ENCODE measurements at places on chromosomes 6 and 20.

DNA sequence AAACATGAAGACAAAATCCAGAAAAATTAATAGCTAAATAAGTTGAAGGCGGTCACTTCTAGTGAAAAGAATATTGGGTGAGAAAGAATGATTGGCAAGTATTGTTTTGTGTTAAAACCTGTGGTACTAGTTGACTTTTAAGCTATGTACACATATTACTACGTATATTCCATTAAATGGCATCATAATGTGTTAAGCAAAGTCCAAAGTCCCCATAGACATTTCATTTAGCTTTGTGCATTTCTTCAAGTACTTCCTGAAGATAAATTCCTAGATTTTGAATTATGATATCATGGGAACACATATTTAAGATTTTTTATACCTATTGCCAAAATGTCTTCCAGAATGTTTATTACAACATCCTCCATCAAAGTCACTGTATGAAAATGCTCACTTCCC is 272.7 kb upstream of the IRAK1BP1 start:
- DNase-seq, result no peak

DNA sequence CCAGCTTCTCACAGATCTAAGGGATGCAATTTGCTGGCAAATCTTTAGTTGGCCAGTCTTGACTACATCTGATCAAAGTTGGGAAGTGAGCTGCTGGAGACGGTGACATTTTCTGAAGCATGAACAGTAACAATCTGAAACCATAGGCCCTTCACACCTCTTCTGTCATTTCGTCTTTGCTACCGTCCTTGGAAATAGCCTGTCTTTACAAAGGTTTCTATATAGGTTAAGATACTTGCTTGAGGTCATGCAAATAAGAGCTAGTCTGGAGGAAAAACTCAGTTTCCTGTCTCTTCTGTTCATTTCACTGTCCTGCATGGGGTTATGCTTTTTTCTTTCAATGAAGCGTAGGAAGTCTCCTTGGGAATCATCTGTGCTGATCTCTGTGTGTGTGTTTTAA is 55.6 kb downstream of the CARMIL1 start:
- no peak for DNase-seq

- no peak for DNase-seq
These were observed 118.3 kb downstream of the RALGAPA2 start for GRCh38 chr20:20594171-20594530.

GRCh38 chr6:121603486-121603885 is 168.0 kb downstream of the GJA1 start:
- DNase-seq, result no peak

- DNase-seq, result no peak
These were observed 130.9 kb downstream of the TRMT11 start for GRCh38 chr6:126117251-126117650.

DNA sequence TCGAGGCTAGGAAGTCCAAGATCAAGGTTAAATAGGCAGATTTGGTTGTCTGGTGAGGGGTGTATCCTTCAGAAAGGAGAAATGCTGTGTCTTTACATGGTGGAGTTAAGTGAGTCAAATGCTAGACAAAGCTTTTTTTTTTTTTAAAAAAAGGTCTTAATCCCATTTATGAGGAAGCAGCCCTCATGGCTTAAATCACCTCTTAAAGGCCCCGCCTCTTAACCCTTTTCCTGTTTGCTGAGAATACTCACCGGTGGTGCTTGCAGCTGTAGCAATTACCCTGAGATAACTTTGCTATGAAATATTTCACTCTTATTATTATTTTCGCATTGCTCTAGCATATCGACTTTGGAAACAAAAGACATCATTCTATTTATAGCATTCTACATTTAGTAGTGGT is 30.8 kb downstream of the FBXO30 start:
- DNase-seq, result no peak

- DNase-seq, result no peak
These were observed 13.4 kb upstream of the CHRNA4 start for GRCh38 chr20:63374504-63374903.

DNA sequence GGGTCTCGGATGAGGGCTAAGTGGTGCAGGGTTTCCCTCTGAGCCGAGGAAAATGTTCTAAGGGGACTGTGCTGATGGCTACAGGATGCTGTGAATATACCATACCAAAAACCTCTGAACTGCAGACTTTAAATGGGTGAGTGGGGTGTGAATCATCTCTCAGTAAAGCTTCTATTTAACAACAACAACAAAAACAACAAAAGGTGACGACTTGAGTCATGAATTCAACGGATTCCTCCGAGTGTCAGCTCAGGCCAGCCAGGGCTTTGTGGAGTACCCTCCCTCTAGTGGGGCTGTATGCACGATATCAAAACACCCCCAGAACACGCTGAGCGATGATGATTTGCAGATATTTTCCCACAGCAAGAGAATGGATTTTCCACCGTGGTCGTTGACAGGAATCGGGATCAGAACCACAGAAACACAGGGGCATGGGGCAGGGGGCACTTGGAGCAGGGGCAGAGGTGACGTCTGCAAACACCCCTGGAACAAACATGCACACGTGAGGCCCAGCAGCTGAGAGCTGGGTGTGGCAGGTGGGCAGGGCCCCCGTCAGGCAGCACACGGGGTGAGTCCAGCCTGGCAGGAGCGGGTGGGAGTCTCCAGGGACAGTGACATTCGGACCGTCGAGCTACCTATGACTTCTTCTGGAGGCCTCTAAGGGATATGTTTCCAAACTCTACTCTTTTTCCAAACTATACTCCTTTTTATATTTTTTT is 38.6 kb downstream of the SLC2A4RG start:
- no peak for DNase-seq

DNA sequence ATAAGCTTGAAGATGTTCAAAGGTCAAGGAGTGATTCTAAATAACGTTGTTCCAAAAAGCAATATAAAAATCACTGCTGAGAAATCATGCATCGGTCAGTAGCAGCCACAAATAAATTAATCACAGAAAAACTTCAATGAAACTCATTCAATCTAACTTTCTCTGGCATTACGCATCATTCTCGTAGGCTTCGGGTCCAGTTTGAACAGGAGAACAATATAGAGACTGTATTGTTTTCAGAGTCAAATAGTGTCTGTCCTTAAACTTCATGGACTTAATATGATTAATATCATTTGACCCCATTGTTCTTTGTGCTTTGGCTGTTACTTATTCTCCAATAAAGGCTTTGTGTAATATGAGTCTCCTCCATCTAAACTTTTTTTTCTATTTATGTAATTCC is 200.4 kb downstream of the C6orf118 start:
- DNase-seq, result no peak

DNA sequence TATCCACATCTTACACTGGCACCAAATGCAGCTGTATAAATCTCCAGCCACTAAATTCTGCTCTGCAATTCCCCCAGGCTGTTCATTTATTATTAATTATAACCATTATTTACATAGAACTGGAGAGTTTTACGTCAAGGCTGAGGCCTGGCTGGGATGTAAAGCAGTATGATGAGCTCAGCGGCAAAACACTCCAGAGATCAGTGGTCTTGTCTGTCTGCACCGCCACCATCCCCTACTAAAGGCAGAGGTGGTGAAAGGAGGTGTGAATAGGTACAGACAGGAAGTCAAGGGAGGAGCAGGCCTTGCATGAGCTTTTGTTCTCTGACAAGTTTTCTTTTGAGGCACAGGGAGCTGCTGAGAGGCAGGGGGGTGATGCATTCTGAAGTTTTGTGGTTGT is 159.9 kb upstream of the PCSK2 start:
- DNase-seq, result no peak

DNA sequence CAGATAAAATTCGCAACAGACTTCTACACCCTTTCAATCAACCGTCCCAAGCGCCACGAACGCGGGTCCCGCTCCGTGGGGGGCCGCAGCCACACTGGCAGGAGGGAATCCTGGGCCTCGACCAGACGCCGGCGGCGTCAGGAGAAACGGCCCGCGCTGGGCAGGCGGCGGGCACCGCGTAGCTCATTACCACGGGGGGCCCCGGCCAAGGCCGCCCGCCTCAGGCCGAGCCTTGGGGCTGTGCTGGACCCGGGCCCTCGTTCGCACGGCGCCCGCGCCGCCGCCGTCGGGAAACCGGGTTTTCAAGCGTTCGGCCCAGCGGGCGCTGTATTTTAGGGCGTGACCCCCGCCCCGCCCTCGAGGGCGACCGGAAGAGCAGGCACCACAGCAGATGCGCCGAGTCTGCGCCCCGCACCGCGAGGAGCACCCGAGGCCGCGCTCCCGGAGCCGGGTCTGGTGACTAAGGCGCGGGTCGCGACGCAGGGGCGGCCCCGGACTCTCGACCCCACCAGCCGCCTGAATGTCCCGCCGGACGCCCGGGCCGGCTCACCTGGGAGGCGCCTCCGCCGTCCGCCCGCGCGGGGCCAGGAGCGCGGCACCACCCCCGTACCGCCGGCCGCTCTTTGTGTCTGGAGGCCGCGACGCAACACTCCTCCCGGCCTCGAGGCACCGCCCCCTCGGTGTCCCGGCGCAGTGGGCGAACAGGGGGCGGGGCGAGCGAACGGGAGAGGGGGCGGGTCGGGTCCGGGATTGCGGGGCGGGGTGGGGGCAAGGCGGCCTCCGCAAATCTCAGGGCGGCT is at the start of gene NINL:
Gene NINL (minus strand): TSS at position 627 of the 800 bp plus-strand sequence. CDS start 58,944 bp downstream, outside the sequence.
- DNase-seq, result peak; percentile 68

GRCh38 chr6:69487688-69488087 is 309.1 kb downstream of the LMBRD1 start:
- no peak for DNase-seq

DNA sequence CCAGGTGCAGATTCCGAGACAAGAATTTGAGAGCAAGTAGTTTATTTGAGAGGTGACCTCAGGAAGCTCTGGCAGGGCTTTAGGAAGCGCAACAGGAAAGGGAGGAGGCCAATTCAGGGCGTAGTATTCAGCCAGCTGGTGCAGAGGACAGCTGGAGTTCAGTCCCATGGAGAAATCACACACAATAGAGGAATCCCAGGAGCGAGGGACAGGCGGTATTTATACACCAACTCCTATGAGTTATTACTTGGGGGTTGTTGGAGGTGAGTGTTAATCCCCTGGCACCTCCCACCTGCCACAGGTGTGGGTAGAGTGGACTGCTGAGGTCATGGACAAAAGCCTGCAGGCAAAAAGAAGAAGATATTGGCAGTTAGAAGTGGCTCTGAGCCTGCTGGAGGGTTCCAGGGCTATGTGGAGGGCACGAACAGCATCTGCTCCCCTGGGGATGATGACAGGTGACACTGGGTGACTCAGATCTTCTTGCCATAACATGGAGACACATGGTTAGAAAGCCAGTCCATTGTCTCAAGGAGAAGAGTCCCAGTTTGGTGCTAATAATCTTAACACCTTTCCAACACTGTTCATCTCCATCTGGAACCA is 13.9 kb upstream of the SULF2 start:
- no peak for DNase-seq

DNA sequence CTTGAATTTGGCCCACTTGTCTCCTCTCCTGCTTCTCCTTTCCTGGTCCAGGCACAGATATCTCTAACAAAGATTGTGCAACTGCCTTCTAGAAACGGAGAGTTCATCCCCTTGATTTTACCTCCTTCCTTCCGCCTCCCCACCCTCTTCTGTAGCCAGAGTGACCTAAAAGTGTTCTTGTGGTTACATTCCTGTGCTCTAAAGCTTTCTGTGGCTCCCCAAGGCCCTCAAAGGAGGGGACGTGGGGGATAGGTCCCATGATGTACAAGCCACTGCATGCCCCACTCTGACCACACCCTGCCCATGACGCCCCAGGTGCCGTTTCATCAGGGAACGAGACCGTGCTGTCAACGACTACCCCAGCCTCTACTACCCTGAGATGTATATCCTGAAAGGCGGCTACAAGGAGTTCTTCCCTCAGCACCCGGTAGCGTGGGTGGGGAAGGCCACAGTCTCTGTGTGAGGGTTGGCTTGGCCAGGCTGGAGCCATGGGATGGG is 8.2 kb downstream of the CDC25B start:
- no peak for DNase-seq

- no peak for DNase-seq
These were observed 257.8 kb upstream of the KCNQ5 start for GRCh38 chr6:72363844-72364740.

- DNase-seq, result no peak
These were observed 269.7 kb downstream of the PRL start for GRCh38 chr6:22027040-22027725.
